ENCODE measurements at places on chromosomes 16 and 17. TPM values are rescaled to one million over a fixed set of nuclear protein-coding genes. Genes with fewer than 3 reads are reported as not detected.
A peak's percentile ranks its signal among the peaks of the same experiment; 100 is the strongest.

DNA sequence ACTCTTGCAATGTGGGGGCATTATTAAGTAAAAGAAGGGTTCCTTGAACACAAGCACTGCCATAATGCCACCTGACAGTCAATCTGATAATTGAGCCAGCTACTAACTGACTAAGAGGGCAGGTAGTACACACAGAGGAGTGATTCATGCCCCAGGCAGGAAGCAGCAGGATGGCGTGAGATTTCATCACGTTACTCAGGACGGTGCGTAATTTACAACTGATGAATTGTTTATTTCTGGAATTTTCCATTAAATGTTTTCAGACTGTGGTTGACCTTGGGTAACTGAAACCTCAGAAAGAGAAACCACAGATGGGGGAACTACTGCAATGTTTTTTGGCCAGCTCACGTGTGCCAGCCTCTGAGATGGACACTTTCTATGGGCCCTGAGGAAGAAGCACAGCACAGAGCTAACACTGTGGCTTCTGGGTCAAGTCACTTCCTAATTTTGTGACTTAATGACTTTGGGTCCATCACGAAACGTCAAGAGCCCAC, 46.7 kb downstream of the C17orf67 start:
- DNase-seq: no peak

GRCh38 chr17:19363460-19364035, 1.0 kb upstream of the B9D1 start:
- DNase-seq: no peak

DNA sequence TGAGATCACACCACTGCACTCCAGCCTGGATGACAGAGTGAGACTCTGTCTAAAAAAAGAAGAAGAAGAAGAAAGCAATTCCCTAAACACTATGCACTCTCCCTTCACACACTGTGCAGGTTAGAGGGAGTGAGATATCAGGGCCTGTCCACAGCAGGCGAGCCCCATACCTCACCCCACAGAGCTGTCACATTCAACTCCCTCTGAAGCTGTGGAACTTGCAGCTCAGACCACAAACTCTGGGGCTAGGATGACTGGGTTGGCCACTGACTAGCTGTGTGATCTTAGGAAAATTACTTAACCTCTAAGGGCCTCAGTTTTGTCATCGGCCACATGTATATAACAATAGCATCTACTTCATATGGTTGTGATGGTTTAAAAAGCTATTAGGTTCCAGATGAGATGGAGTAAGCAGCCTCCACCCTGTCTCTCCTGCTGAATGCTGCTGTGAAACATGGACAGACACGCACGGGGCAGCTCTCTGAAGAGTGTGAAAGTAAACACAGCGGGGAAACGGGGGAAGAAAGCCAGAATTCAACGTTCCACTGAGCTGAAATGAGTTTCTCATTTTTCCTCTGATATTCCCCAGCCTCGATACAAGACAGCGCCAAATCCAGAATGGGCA, 13.6 kb upstream of the PYY start:
- DNase-seq: no peak

- peak; percentile 75 for DNase-seq
Measured at GRCh38 chr16:21083729-21084268, 66.8 kb downstream of the DNAH3 start.

GRCh38 chr17:28059675-28060074, 17.2 kb downstream of the NLK start:
- DNase-seq: no peak

- DNase-seq: no peak
Measured at GRCh38 chr16:9091867-9092281, 430 bp downstream of the HAPSTR1 start.

- peak; percentile 83 for DNase-seq
Measured at GRCh38 chr17:7280519-7281073, 922 bp upstream of the SLC2A4 start.

GRCh38 chr16:55240888-55241287, 83.1 kb upstream of the IRX6 start:
- DNase-seq: no peak

GRCh38 chr17:40515491-40516041, 14.1 kb upstream of the TNS4 start:
- no peak for DNase-seq

DNA sequence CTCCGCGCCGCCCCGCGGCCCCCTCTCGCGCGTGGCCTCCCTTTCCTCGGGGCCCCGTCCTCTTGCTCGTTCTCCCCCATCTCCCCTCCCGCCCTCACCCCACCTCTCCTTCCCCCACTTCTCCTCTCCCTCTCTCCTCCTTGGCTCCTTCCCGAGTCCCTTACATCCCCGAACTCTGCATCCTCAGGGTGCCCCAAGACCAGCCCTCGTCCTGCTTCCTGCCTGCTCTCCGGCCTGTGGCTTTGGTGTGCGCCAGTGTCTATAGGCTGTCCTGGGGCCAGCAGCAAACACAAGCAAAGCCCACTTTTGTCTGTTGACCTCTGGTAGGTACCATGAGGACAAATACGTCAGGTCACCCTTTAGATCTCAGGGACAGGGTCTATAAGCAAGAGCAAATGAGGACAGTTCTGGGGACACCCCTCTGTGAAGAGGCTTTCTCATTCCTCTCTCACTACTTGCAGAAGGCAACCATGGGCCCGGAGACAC, 284 bp upstream of the COPZ2 start:
- DNase-seq: no peak

GRCh38 chr16:72836985-72837384, 210.9 kb downstream of the ZFHX3 start:
- no peak for DNase-seq

GRCh38 chr17:78573955-78574354, 3.2 kb downstream of the DNAH17 start:
- DNase-seq: no peak

DNA sequence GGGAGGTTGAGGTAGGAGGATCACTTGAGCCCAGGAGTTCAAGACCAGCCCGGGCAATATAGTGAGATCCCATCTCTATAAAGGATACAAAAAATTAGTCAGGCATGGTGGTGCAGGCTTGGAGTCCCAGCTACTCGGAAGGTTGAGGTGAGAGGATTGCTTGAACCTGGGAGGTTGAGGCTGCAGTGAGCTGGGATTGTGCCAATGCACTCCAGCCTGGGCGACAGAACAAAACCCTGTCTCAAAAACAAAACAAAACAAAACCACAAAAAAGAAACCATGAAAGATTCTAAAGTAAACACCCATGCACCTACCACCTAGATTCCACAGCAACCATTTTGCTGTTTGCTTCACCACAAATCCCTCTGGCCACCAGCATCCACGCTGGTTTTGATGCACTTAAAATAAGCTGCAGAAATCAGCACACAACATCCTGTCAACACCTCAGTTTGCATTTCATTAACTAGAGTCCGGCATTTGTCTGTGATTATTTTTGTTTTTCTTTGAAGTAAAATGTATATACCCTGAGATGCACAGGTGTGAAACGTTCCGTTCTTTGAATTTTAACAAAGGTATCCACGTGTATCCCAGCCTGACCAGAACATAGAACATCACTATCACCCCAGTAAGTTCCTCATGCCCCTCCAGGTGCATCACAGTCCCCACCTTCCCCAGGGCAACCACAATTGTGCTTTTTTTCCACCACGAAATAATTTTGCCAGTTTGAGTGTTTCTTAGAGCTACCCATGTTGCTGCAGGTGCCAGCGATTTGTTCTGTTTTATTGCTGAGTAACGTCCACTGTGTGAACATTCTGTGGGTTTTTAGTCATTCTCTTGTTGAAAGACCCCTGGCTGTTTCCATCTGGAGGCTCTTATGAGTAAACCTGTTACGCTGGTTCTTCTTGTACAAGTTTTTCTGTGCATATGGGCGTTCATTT, 191.5 kb downstream of the SEC14L1 start:
- no peak for DNase-seq

The ACADVL gene
- total RNA-seq: 375 TPM

The CTU2 gene
- total RNA-seq: 32.4 TPM

The TERB1 gene
- total RNA-seq: 0.39 TPM

The METRNL gene
- 47.1 TPM for total RNA-seq

The CDK5R1 gene
- total RNA-seq: 73.9 TPM

The SYNRG gene
- 65.8 TPM for total RNA-seq

The KRT25 gene
- total RNA-seq: not detected

The CDH15 gene
- total RNA-seq: 12.6 TPM

The EPX gene
- not detected for total RNA-seq

The ENPP7 gene
- not detected for total RNA-seq

The PHAF1 gene
- total RNA-seq: 27.1 TPM

The KCNH6 gene
- total RNA-seq: 4.1 TPM

The TBX2 gene
- total RNA-seq: 5.4 TPM

The MGAT5B gene
- 22.9 TPM for total RNA-seq

All from glutamatergic neuron (in vitro differentiated cells).